ENCODE measurements at places on chromosomes 3 and 15.

GRCh38 chr3:171267104-171267503 is 193.1 kb downstream of the TNIK start:
- no peak for DNase-seq

- DNase-seq: no peak
These were observed 130.0 kb upstream of the IL12A start for GRCh38 chr3:159858650-159859049.

DNA sequence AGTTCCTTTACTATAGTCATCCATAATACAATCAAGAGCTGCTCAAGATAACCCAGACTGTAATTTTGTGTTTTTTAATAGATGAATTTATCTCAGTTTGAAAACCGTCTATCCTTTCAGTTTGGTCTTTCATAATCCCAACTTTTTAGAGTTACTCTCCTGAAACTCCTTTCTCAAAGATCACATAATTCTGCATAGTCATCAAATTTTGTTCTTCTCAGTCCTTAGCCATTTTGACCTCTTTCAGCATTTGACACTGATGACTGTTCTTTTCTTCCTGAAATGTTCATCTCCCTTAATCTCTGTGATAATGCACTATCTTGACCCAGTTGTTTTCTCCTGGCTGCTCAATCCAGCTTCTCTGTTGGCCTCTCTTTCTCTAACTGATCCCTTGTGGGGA is 47.5 kb upstream of the RAD51 start:
- DNase-seq: no peak

GRCh38 chr15:40928821-40929659 is at the start of gene DLL4:
Gene DLL4, plus strand, starts transcription at chr15:40929340. Its CDS starts 329 bp downstream, at chr15:40929669.
- DNase-seq: peak; percentile 84

DNA sequence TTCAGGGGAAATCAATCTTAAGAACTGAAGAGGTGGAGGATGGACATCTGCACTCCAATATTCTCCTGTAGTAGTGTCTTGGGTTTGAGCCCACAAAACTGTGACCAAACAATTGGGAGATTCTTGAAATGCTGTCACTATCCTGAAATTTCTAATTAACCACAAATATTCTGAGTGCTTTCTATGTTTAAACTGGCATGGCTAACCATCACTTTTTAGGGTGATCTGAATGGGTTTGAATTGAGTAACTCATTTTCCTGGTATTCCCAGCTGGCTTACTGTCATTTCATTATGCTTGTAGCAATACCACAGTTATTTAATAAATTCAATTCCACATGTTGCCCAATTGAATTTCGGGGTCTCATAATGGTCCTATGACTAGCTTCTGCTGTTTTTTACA is 216.9 kb upstream of the DCBLD2 start:
- DNase-seq: no peak

DNA sequence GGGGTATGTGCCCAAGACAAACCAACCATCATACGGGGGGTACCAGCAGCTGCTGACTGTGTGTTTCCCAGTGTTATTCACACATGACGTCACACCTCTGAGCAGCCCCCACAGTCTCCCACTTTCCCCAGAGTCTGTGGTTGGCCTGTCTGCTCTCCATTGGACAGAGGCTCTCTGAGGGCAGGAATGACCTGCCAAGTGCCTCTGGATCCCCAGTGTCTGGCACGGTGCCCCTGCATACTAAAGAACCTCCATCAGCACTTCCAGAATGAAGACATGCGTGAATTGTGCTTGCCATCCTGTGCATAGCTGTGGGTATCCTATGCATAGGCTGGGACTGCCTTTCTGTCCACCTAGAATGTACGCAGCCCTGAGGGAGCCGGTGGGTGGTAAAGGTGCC is 3.5 kb upstream of the CCDC9B start:
- DNase-seq: no peak

DNA sequence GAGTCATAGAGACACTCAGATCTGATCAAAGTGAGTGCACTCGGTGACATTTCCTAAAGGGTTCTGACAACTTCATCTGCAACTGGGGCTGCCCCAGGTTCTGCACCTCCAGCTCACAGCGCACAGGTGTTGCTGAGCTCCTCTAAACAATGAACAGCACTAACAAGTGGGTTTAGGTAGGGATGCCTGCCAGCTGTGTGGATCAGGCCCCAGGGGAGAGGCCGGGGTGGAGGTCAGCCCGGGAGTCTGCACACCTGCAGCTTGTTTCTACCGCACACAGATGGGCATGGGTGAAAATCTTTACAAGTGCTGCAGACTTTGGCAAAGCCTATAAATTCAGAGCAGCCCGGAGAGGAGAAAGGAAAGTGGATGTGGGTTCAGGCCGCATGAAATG is 355 bp downstream of the FBXW12 start:
- DNase-seq: no peak

- DNase-seq: peak; percentile 83
These were observed 24.5 kb downstream of the IQGAP1 start for GRCh38 chr15:90412356-90413194.

DNA sequence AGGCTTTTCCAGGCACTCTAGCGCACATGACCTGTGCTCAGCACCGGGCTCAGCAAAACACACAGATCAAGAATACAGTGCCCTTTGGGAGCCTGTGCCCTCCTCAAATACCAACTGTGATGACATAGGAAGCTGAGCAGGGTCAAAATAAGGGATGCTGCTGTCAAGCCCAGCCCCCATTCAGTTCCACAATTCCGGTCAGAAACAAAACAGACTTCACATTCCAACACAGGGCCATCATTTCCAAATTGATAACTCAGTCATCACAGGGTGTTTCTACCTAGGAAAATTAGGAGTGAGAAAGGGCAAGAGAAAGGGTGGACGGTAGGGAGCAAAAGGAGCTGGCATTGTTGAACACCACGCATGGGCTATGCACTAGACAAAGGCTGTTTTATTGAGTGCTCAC is 158.4 kb upstream of the CCDC54 start:
- no peak for DNase-seq

- no peak for DNase-seq
These were observed 279.8 kb downstream of the FOXP1 start for GRCh38 chr3:71303627-71304200.
